ENCODE measurements at places on chromosomes 1 and 21. TPM values are rescaled to one million over a fixed set of nuclear protein-coding genes. Genes with fewer than 3 reads are reported as not detected.

GRCh38 chr1:35557118-35557610 is at the start of gene KIAA0319L:
Gene KIAA0319L, minus strand, starts transcription at chr1:35557403. Its CDS starts 2,912 bp downstream, at chr1:35554491.
- DNase-seq, result peak; percentile 96

DNA sequence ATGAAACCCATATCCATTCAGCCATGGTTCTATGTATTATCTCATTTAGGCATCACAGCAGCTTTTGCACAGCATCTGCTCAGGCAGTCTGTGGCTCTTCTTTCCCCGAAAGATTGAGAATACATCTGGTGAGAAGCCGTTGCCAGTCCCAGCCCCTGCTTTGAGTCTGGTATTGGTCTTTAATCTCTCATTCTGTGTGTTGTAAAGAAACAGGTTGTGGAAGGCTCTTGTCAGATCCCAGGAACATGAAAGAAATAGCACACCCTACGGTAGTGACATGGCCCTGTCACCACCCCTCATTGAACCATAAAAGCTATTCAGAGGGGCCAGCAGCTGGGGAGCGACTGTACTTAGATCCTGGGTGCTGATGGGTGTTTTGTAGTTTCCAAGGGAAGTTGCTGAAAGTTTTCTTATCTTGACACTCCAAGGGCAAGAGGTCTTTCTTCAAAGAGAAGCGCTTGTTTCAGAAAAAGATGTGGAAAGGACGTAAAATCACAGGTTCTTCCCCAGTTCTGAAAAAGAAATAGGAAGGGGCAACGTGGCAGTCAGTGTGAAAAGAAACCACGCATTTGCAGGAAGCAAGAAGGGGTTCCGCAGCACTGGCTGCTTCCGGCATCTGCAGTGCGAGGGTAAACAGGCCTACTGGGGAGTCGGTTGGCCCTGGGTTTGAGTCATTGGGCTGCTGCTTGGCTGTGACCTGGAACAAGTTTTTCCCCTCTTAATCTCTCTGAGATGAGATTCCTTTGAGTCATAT is 145.0 kb downstream of the DHRS3 start:
- DNase-seq, result no peak

Gene BCL2L15
- total RNA-seq, result not detected

Gene SHISA4
- 123 TPM for total RNA-seq

GRCh38 chr1:51284487-51284954 is 45.8 kb downstream of the TTC39A start:
- no peak for DNase-seq

DNA sequence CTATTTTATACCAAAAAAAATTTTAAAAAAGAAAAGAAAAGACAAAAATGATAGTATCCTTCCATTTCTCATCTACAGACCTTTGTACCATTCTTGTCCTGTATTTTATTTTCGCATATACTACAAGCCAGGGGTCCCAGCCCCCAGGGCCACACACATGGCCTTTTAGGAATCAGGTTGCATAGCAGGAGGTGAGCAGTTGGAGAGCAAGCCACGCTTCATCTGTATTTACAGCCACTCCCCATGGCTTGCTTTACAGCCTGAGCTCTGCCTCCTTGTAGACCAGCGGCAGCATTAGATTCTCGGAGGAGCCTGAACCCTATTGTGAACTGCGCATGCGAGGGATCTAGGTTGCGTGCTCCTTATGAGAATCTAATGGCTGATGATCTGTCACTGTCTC is 39.8 kb downstream of the RASSF5 start:
- no peak for DNase-seq

DNA sequence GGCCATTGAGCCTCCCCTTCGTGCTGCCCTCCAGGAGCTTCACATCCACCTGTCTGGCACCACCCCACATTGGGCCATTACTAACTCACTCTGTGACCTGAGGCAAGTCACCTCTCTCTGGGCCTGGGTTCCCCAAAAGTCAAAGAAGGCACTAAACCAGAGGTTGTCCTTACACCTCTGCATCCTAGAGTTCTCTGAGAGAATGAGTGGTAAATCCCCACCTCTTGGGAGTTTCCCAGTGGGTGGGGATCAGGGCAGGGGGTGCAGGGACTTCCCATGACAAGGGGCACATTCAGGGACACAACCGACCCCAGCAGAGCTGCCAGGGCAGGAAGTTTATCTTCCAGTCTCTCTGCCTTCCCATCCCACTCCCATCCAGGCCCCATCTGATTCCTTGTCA is 99.7 kb downstream of the EPHB2 start:
- no peak for DNase-seq

- DNase-seq, result no peak
These were observed 27.3 kb downstream of the EIF4G3 start for GRCh38 chr1:21149430-21149854.

DNA sequence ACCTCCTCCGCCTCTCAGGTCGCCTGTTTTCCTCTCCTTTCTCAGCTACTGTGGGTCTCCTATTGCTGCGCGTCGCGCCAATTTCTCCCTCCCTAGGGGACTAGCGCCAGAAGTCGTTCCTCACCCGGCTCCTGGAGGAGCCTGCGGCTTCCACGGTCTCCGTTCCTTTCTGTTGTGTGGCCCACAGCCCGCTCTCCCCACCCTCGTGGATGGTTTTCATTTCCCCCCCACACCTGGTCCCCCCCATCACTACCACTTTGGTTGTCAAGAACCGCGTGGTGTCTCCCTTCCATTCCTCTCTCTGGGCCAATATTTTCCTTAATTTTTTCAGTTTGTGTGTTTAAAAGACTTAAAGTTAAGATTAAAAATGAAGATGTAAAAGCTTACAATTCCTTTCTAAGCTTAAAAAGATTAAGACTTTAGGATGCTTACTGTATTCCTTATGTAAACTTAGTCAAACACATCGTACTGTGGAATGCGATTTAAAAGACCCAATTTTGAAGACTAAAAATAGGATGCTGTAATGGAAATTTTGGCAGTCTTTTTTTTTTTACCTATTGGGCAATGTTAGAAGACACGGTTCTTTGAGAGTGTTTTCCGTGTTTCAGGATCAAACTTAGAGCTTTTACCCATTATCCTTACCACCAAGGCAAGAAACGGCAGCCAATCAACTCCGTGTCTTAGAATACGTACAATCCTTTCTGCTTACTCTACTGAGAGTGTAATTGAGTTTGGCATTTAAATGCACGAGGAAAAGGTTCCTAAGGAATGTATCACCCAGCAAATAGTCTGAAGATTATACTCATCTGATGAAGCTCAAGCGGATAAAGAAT is 773 bp downstream of the CNST start:
- peak; percentile 77 for DNase-seq

Gene AGBL4
- 0.32 TPM for total RNA-seq

DNA sequence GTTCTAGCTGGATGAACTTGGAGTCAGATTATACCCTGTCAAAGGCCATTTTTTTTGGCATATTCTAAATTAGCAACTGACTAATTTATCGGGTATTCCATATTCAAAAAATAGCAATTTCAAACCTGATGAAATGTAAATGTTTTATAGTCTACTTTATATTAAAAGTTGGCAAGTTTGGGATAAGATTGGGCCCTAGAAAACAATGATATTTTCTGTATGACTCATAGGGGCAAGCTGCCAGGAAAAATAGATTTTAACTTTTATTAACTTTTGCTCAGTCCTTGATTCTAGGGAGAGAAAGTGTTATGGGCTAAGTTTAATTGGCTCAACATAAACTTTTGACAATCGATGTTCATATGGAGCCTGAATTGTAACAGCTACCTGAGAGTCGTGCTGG is 576.9 kb upstream of the B3GALT2 start:
- no peak for DNase-seq

DNA sequence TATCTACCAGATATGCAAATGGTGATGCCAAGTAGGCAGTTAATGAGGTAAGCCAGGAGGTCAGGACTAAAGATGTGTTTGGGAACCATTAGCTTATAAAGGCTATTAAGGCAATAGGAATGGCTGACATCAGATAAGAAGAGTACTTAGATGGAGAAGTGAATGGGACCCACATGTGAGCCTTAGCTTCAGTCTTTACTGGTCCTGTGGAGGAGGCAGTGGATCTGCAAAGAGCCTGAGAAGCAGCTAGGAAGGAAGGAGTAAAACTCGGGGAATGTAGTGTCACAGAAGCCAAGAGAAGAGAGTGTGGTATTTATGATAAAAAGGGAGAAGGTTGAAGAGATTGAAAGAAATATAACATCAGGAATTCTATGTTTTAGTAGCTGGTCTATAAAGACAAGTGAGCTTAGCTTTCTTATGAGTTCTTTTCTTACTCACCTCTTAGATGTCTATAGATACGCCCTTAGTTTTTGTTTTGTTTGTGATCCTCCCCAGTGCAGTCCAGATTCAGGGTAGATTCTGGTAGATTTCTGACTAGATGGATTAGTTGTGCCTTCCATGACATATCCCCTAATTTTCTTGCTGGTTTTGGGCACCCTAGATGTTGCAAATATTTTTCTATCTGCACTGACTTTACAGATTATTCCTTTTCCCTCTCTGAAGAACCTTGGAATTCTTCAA is 39.4 kb downstream of the SLAMF6 start:
- DNase-seq, result no peak

DNA sequence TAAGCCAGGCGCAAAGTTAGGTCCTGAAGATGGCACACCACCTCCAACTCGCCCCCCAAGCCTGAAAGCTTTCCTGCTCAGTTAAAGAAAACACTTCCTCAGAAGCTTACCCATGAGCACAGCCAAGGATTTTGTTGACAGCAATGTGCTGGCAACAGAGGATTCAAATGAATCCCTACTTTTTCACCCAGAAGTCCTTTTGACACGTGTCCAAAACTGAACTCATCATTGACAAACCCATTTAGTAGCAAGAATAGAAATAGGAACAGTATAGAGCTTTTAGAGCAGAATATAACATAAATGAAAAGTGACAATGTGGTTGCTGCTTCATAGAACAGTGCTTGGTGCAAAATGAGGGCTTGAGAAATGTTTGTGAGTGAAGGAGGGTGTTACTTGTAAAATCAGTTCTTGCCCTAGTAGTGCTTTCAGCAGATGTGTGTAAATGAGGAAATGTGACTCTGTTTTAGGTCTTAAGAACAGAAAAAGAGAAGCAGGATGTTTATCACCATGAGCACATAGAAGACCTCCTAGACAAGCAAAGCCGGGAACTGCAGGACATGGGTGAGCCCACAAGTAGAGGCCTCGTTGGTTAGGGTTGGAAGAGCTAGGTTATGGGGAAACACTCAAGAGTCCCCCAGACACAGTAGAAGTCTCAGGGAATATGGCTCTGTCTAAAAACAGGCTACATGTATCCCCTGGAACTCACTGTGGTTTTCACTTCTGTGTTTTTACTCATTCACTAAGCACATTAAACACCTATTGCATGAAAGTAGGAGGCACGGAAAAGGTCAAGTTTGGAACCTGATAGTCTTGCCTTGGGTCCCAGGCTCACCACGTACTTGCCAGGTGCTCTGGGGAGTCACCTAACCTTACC is 48.6 kb upstream of the TMEM125 start:
- DNase-seq, result no peak

- no peak for DNase-seq
These were observed 474.4 kb downstream of the FAM72C start for GRCh38 chr1:143497374-143497747.

Gene MPC2
- 211 TPM for total RNA-seq

Measured in cardiac septum (tissue), 1 donor.